ACHN (cell line): ENCODE measurements at places on chromosomes 13 and 19.

DNA sequence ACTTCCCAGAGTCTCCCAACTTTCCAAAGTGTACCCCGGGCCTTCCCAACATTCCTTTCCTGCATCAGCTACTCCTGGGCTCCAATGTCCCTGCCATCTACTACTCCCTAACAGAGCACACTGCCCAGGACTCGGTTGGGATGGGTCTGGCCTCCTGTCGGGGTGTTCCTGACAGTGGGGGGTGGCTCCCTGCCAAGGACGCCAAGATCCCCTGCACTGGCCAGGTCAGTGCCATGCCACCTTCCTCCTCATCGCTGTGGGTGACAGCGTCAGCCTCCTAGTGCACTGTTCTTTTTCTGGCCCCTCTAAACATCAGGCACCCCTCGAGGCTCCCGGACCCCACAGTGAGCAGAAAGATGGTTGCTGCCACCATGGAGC, 13.8 kb downstream of the EPS15L1 start:
- DNase-seq: no peak

DNA sequence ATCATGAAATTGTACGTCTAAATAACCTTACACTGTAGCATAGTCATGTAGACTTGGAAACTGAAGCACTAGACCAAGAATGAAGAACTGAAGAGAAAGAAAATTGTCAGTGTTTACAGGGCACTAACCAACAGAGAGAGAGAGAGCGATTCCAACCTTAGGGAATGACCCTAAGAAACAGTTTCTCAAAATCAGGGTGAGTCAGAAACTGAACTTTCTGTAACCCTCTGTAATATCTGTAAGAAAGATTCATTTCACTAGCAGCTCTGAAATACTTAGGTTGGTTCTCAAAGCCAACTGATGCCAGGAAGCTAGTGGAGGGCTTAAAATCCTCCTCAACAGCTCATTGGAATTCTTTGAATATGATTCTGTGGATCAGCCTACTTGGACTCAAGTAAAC, 936.9 kb downstream of the EFNB2 start:
- DNase-seq: no peak

- DNase-seq: no peak
Measured at GRCh38 chr13:88176231-88176630, 505.1 kb downstream of the SLITRK5 start.

DNA sequence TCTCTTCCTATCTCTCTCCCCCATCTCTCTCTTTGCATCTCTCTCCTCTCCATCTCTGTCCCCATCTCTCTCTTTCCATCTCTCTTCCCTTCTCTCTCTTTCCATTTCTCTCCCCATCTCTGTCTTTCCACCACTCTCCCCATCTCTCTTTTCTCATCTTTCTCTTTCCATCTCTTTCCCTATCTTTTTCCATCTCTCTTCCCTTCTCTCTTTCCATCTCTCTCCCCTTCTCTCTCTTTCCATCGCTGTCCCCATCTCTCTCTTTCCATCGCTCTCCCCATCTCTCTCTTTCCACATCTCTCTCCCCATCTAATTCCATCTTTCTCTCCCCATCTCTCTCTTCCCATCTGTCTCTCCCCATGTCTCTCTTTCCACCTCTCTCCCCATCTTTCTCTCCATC, 24.5 kb downstream of the ADGRE3 start:
- no peak for DNase-seq

DNA sequence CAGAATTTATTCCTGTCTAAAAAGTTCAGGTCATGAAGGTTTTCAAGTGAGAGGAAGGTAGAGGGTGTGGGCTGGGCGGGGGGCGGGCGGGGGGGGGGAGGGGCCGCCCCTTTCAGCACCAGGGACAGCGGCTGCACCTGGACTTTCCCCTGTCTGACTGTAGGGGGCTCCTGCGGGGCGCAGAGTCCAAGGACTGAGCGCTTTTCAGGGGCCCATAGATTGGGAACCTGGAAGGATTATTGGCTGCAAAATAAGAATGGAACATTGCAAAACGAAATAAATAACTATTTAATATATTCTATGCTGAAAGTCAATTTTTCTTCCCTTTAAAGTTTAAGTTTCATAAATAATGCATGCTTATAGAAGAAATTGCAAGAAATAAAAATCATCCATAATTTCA, 8.9 kb upstream of the CYP4F3 start:
- DNase-seq: peak; percentile 2

GRCh38 chr19:8831832-8832131, 322 bp downstream of the ZNF558 start:
- DNase-seq: no peak

DNA sequence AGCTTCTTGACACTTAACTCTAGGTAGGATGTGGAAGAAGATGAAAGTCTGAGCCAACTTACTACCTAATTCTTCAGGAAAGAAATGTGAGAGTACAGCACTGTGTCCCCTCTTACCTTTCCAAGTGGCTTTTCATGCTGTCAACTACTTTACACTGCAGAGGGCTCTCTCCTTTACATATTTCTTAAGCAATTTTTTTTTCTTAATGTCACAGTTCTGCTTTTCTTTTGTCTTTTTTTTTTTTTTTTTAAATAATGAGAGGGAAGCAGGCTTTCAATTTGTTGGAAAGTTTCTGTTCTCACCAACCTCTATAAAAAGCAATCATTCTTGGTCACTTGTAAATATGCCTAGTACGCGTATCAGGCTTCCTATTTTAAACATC, 212.7 kb upstream of the MIR17HG start:
- DNase-seq: no peak

GRCh38 chr19:3062165-3063105, at the start of gene TLE5:
Gene TLE5, minus strand, starts transcription at chr19:3062495. Its CDS starts 295 bp downstream, at chr19:3062200.
- peak; percentile 54 for DNase-seq

DNA sequence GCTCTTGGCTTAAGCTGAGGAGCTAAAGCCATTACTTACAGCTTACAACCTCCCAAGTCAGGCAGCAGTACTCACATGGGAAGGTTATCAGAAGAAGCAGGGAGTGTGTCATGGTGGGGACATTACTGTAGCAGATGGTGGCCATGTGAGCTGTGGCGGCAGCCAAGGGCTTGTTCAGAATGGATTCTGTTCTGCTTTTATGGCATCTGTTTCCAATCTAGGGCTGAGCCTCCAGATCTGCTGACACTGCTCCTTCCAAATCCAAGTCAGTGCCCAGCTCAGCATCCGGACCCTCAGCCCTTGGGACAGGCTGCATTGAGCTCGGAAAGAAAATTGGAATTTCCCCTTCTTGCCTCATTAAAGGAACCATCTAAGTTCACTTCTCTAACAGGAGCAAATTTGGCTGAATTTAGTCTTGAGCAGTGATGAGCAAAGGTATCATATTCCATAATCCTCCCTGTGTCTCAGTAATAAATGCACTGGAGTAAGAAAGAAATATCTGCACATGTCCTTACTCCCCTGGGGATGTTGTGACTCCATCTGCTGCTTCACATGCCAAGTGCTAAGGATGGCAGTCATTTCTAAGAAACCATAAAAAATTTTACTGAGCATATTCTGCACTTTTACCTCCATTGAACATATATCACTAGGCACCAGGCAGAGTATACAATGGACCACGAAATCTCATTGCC, 73.9 kb downstream of the KCTD12 start:
- DNase-seq: no peak

DNA sequence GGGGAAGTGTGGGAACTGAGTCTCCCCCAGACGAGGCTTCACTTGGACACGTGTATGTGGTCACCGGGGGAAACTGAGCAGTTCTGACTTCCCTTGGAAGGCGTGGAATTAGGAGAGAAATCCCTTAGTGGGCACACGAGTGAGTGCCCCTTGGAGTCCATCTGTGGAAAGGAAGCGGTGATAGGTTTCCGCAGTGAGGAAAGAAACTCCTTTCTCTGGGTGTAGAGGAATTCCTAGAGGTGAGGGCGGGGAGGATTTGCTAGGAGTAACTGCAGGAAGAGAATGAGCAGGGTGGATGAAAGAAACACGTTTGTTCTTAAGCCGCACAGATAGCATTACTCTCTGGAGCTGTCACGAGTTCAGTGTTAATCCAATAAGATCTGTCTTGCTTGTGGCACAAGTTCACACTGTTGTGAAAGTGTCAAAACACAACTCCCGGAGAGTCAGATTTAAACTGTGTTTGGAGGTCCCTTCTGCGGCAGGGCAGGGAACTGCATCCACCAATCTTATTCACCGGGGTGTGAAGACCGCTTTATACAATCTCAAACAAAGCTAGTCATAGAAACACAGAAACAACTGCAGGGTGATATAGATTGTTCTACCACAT, 1.2 kb downstream of the KL start:
- DNase-seq: peak; percentile 85

DNA sequence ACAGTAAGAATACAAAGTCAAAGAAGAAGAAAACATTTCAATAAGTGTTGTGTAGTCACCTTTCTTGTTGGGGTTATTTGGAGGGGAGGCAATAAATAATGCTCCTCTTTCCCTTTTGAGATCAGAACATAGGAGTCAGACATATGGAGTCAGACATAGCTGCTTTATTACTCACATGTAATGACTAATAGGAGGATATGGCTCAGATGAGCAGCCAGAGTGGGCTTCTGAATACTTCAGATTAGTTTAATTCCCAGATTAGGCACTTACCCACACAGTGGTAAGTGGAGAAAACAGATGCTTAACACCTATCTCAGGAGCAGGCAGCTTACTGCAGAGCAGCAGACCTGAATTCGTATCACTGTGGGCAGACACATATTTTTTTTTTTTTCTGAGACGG, 31.7 kb upstream of the C1QTNF9B start:
- DNase-seq: peak; percentile 49

GRCh38 chr19:48395170-48395455, 1.6 kb downstream of the GRIN2D start:
- no peak for DNase-seq

- DNase-seq: peak; percentile 92
Measured at GRCh38 chr19:7535047-7535997, at the start of gene PNPLA6. Gene PNPLA6, plus strand, starts transcription at chr19:7535717. Its CDS starts 72 bp downstream, at chr19:7535789.

GRCh38 chr13:99566125-99567083, 65.1 kb downstream of the TM9SF2 start:
- no peak for DNase-seq

DNA sequence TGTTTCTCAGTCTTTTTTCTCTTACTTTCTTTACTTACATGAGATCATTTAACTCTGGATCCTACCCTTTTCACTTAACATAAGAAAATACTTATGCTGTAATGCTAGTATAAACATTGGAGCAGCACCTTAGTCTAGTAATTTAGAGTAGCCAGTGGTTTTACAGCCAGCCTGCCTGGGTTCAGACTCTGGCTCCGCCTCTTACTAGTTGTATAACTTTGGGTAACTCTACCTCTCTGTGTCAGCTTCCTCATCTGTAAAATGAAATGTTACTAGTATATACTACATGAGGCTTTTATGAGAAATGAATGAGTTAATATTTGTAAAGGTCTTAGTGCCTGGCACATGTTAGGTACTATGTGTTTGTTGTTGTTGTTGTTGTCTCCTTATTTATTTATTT, 5.6 kb downstream of the CDADC1 start:
- no peak for DNase-seq

DNA sequence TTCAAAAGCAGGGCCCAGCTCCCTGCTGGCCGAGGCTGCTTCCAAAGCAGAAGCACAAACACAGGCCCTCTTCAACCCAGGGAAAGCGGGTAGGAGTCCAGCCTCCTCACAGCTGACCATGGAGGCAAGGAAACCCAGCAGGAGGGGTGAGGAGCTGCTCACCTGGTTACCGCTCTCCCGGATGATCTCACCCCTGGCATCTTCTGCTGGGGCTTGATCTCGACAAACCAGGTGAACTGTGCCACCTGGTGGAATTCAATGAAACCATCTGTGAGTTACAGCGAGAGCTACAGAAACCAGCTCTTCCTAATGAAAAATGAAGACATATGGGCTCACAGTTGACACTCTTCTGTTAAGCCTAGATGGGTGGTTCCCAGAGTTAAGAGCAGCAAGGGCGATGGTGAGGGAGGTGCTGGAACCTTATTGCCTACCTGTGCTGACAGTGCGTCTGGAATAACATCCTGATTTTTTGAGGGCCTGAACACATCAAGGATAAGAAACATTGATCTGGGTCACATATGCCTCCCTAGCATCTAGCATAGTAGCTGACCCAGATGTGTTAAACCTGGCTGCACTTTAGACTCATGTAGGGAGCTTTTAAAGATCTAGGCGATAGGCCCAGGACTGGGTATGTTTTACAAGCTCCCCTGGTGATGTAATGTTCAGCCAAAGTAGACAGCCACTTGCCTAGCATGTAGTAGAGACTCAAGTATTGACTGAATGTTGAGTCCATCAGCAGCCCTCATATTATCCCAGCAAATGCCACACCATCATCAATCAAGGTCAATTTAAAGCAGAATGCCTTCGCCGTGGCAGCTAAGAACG, 6.1 kb downstream of the DHRS12 start:
- peak; percentile 57 for DNase-seq

GRCh38 chr13:98505217-98505616, 71.7 kb downstream of the STK24 start:
- no peak for DNase-seq

GRCh38 chr13:101204270-101205020, 211.9 kb downstream of the NALCN start:
- DNase-seq: no peak
